Naive B cell (primary cell): ENCODE measurements at places on chromosomes 1 and 21. TPM values are rescaled to one million over a fixed set of nuclear protein-coding genes. Genes with fewer than 3 reads are reported as not detected.

The CMPK1 gene
- polyA plus RNA-seq: 169 TPM

The RPTN gene
- not detected for polyA plus RNA-seq

The TEX50 gene
- polyA plus RNA-seq: not detected

The RYR2 gene
- not detected for polyA plus RNA-seq

The DLGAP3 gene
- 0.25 TPM for polyA plus RNA-seq

The SERTAD4 gene
- polyA plus RNA-seq: not detected

The POU2F1 gene
- 12.2 TPM for polyA plus RNA-seq

The SIKE1 gene
- polyA plus RNA-seq: 36.5 TPM

The FYB2 gene
- polyA plus RNA-seq: not detected

The SYTL1 gene
- polyA plus RNA-seq: 85.3 TPM

The CLCNKB gene
- not detected for polyA plus RNA-seq

The EVI5 gene
- polyA plus RNA-seq: 9.9 TPM

The CD247 gene
- polyA plus RNA-seq: 2.6 TPM

The RAP1GAP gene
- polyA plus RNA-seq: not detected
